ENCODE measurements at places on chromosomes 11 and 22.

DNA sequence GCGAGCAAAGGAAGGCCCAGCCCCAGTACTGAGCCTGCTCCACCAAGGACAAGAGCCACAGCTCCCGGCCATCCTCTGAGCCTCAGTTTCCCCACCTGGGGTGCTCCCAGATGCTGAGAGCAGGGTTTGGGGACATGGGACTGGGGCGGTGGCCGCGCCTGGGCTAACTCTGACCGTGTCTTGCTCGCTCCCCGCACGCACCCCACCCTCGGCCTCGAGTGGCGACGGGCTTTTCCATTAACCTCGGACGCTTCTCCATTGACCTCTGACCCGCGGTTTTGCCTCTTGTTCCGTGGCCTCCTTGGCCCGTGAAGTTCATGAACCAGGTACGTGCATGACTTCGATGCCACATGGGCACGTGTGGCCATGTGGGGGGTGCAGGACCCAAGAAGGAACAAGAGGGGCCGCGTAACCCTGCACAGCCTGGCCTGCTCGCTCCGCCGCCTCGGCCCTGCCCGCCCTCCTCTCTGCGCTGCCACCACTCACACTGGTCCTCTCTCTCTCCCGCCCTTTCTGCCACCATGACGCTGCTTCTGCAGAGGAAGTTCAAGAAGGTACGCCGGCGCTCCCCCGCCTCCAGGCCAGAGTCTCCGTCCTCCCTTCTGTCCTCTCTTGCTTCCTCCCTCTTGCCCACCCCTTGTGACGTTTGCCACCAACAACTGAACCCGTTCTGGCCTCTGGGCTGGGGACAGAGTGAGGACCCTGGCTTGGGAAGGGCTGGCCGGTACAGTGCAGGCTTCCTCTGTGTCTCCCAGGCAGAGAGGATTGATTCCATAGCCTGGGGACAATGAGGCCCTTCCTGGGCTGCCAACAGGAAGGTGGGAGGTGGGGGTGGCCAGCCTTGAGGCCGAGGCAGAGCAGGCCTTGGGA is 6.9 kb downstream of the TNNT3 start:
- DNase-seq = no peak

DNA sequence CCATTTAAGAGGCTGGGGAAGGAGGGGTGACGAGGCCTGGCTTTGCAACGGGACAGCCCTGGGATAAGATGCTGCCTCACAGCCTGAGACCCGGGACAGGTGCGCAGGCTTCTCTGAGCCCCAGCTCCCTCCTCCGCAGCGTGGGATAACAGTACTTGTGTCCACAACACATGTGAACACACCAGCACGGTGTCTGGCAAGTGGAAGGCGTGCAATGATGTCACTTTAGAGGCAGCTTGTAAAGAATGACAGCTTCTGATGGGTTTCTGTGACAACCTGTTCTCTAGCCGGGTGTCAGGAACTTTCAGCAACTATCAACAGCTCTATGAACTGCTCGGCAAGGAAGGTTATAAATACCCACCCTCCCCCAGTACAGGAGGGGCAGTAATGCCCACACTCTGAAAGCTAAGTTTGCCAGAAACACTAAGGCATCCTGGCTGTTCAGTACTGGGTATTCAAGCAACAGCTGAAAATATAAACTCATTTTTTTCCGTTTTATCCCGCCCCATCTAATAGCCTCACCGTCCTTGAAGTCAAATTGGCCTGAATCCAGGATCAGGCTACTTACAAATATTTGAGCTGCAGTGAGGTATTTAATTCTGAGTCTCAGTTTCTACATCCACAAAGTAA is 59.7 kb downstream of the MYH9 start:
- DNase-seq = no peak

DNA sequence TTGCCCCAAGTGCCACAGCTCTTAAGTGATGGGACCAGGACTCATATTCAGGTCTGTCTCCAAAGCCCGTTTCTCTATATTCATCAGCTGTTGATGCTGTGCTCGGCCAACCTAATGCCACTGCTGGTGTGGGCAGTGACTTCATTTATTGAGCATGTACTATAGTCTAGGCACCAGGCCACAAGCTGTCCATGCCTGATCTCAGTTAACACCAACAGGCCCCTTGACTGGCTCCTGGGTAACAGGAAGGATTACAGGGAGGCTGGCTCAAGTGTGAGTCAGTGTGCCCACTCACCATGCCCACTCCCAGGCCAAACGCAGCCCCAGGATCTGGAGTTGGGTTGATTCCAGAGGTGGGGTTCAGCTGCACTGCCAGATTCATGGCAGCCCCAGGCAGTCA is 8.6 kb upstream of the CRYBB2 start:
- no peak for DNase-seq

DNA sequence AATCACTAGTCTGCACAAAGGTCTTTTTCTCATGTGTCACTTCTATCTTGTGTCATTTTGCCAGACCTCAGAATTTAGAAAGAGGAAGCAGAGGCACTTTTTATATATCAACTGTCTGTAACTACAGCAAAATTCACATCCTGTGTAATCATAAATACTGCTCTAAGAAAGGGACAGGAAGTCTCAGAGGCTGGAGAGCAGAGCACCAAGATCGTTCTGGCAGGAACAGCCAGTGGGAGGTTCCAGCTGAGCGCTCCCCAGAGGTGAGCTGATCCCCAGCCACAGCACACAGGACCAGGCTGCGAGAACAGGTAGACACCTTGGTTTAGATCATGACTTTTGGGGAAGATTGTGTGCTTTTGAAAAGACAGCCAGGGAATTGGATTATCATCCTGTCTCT is at the start of gene MS4A7:
MS4A7 (plus strand) TSS at position 179 of the 400 bp plus-strand sequence. CDS start 4,610 bp downstream, outside the sequence.
- no peak for DNase-seq

DNA sequence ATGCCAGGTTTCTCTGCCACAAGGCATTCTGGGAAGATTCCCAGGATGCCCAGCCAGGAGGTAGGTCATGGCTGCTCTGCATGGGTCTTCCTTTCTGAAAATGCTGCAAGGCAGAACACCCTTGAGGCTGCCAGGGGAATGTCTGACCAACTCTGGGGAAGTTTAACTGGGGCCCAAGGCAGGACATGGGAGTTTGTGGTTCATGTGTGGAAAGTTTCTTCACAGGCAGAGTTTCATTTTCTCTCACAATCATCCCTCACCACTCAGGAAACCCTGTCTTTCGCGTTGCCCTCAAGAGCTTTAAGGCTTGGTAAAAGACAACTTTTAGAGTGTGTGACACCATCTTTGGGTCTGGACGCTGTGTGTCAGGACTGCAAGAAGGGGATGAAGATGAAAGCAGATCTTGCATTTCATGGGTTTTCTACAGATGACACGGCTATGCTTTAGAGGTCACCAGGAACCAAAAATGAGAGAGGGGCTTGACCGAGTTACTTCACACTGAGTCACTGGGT is 133.5 kb downstream of the CD44 start:
- no peak for DNase-seq

DNA sequence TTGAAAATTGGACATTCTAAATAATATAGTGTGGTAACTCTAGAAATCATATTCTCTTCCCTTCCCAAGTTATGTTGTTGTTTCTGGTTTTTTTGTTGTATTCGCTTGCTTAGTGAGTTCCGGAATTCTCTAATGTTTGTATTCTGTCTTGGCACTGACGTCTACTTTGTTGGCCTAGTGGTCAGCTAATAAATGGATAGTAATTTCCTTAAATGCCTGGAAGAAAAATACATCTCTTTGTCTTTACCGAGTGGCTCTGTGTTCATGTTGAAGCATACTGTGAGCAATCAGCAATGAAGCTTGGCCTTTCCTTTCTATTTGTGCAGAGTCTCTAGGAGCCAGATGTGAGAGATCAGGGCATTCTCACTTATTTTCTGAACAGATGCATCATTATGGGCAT is 1225.7 kb downstream of the JRKL start:
- DNase-seq = no peak

GRCh38 chr22:21796863-21797262 is 61.3 kb upstream of the YPEL1 start:
- no peak for DNase-seq

DNA sequence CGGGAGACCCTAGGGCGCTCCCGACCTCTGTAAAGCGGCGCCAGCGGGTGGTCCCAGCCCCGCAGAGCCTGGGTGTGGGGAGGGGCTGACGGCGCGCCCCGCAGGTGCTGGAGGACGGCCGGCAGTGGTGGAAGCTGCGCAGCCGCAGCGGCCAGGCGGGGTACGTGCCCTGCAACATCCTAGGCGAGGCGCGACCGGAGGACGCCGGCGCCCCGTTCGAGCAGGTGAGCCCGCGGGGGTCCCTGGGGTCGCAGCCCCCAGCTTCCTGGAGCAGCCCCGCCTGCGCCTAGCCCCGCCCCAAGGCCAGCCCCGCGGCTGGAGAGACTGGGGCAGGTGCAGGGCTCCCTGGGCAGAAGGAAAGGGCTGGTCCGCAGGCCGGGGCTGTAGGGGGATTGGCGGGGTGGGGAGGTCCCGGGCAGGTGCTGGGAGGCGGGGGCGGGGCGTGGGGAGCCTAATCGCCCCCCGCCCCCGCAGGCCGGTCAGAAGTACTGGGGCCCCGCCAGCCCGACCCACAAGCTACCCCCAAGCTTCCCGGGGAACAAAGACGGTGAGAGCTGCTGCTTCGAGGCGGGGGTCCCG is 19.7 kb downstream of the EPS8L2 start:
- no peak for DNase-seq

DNA sequence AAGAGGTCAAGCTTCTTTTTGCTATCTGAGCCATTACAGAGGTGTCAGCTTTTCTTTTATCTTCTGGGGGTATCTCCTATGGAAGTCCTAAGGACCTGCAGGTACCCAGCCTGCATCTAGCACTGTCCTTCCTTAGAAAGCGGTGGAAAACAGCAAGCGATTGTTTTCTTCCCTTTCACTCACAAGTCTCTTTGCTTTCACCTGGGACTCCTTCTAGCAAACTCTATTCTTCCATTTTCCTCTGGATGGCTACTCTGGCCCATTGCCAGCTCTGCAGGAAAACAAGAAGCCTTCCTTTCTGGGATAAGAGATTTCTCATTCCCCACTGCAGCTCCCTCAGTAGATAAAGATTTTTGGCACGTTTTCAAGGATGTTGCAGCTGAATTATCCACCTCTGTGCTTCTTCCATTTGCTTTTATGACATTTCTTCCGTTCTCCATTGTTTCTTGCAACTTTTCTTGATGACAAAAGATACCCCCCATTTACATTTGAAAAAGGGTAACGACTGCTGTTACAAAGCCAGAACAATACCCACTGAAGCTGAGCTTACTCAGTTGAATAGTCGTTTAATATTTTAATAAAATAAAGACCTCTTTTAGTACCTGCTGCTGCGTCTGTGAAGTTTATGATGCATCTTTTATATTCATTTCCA is 40.2 kb upstream of the BDNF start:
- DNase-seq = no peak

GRCh38 chr11:45409587-45409986 is 123.4 kb upstream of the SYT13 start:
- no peak for DNase-seq

DNA sequence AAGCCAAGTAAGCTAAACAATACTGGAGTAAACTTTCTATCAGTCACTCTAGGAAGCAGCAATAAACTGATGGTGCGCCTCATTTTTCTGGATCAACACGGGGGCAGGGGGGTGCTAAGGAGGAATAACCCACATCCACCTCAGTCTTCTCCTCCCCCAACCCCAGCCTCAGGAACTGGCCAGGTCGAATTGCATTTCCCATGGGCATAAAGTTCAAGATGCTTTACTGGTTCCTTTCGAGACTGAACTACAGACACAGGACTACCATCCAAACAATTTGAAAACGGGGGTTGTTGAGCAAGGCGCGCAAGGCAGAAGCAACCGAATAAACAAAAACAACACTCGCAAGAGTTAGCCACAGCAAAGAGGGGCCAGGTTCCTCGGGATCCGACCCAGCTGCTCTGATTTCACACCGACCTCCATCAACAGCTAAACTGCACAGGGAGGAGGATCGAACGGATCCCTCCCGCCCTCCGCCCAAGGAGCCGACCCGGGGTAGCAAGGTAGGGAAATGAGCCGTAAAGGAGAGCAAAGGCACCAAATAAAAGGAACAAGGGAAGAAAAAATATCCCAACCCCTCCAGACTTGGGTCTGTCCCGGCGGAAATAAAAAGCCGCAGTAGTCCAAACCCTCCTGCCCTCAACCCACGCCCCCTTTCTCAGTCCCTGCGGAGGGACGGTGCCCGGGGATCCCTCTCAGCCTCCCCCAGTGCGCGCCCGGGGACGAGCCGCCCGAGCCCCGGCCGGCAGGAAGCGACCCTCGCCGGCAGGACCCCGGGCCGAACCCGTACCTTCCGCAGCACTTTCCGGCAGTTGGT is 801 bp downstream of the SESN3 start:
- peak; percentile 14 for DNase-seq

GRCh38 chr22:26753125-26753862 is 95.9 kb downstream of the MIAT start:
- no peak for DNase-seq

DNA sequence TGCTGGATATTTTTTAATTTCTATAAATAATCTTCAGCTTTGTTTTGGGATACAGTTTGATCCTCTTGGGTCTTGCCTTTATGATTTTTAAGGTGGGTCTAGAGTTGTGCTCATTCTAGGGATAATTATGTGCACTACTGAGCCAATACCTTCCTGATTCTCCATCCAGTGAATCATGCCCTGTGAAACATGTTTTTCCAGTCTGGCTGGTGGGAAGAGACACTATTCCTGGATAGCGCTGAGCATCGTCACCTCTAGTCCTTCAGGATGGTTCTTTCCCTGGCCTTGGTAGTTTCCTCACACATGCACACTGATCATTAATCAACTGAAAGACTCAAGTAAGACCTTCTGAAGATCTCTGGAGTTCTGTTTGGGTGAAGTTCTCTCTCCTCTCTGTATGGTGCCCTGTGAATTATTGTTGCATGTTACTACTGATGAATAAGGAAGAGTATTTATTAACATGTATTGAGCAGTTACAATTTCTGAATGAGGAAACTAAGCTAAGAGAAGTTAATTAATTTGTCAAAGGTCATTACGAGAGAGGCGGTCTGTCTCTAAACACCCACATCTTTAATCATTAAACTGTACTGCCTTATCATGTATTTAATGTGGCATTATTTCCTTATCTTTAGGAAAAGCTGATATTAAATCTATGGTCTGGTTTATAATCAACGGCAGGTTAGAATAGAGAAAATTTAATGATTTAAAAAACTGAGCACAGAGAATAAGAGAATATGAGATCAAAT is 39.1 kb upstream of the LIPT2 start:
- DNase-seq = no peak

- no peak for DNase-seq
Measured at GRCh38 chr11:27012234-27012921, 18.5 kb downstream of the FIBIN start.

DNA sequence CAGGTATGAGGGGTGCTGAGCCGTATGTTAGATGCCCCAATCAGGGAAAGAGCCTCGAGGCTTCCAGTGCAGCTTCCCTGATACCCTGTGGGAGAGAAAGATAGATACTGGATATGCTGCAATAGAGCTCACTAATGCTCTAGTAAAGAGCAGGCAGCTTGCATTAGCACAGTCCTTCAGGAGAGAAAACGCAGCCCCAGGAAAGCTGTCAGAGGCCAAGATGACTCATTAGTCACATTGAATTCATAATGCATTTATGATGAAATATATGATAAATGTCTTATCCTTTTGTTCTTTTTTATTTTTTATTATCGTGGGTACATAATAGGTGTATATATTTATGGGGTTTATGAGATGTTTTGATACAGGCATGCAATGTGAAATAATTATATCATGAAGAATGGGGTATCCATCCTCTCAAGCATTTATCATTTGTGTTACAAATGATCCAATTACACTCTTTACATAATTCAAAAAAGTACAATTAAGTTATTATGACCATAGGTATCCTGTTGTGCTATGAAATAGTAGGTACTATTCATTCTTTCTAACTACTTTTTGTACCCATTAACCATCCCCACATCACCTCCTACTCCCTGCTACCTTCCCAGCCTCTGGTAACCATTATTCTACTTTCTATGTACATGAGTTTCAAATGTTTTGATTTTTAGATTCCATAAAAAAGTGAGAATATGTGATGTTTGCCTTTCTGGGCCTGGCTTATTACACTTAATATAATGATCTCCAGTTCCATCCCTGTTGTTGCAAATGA is 94.5 kb upstream of the TOP3B start:
- no peak for DNase-seq
